CD4-positive, alpha-beta T cell treated with Interferon gamma for 1 hour (primary cell): ENCODE measurements at places on chromosomes 12 and 14.

- no peak for DNase-seq
These were observed 50.9 kb downstream of the CLIP1 start for GRCh38 chr12:122371475-122372045.

DNA sequence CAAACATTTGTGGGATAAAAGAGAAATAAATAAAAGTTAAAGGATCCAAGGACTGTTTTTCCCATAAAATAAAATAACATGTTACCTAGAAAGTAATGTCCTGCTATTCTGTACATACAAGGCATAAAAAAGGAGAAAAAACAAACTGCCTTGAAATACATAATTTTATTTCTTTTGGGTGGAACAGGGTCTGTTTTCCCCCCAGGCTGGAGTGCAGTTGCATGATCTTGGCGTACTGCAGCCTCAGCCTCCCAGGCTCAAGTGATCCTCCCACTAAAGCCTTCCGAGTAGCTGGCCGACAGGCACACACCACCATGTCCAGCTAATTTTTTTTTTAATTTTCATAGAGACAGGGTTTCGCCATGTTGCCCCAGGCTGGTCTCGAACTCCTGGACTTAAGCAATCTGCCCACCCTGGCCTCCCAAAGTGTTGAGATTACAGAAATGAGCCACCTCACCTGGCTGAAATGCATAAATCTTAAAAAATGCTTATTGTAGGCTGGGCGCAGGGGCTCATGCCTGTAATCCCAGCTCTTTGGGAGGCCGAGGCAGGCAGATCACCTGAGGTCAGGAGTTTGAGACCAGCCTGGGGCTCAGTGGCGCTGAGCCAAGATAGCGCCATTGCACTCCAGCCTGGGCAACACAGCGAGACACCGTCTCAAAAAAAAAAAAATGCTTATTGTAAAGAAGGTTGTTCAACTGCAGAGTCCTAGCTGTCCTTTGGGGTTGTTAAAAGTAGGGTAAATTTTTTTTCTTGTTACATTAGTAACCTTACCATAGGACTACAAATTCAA, 4.1 kb upstream of the TUBA1C start:
- DNase-seq, result no peak

- DNase-seq, result no peak
These were observed 220.1 kb downstream of the GALC start for GRCh38 chr14:87772854-87773253.

GRCh38 chr14:63573581-63573980, 30.4 kb upstream of the PPP2R5E start:
- DNase-seq, result no peak

DNA sequence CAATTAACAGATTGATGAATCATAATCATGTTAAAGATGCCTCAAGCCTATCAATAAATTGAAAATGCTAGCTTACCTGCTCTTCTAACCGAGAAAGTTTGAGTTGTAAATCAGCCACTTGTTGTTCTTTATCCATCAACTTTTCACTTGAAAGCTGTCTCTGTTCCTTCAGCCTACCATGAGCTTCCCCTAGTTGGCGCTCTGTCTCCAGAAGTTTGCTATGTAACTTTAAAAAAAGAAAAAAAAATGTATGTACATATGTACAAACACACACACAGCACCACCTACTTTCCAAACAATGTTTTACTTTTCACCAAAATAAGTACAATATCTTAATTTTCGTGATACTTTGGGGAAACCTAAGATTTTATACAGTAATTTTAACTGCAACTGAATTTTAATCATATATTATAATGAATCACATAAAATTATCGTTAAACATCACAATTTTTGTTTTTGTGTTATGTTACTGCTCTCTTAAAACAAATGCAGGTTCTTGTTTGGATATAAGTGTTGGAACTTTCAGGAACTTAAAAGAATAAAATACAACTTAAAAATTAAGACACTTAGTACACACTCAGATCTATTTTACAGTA, 101.2 kb downstream of the EEA1 start:
- peak; percentile 5 for DNase-seq

GRCh38 chr12:34363050-34363673, 340.9 kb downstream of the ALG10 start:
- no peak for DNase-seq

DNA sequence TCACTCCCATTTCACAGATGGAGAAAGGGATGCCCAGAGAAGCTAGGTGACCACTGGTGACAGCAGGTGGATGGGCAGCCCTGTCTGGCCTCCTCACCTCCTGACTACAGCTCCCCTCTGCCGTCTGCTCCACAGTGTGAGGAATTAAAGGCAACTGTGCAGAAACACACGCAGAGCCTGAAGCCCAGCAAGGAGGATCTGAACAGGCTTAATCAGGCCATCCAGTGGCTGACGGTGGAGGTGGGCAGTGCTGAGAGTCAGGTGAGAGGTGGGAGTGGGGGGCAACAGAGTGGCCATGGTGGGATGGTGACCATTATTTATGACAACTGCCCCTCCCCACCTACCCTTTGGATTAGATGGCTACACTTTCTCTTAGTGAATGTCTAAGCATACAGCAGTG, 1.2 kb downstream of the KRT86 start:
- no peak for DNase-seq

GRCh38 chr12:94149781-94150239, 1.4 kb downstream of the PLXNC1 start:
- DNase-seq, result no peak

DNA sequence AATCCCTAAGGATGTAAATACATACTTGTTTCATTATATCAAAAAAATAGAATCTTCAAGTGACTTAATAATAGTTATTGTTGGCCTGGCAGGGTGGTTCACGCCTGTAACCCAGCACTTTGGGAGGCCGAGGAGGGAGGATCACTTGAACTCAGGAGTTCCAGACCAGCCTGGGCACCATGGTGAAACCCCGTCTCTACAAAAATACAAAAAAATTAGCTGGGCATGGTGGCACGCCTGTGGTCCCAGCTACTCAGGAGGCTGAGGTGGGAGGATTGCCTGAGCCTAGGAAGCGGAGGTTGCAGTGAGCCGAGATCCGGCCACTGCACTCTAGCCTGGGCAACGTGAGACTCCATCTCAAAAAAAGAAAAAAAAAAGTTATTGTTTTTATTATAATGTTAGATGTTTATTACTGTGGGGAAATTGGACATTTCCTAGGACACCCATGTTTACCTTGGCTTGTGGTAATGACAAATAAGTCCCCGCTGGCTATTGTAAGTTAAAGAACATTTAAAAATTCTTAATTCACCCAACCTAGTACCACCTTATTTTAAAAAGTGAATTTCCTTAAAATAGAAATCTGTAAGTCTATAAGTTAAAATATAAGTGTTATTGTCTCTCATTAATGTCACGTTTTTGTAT, 1.8 kb downstream of the USP15 start:
- no peak for DNase-seq

GRCh38 chr12:101493556-101493955, 18.4 kb downstream of the SPIC start:
- no peak for DNase-seq

GRCh38 chr12:34289431-34290380, 267.4 kb downstream of the ALG10 start:
- DNase-seq, result no peak

DNA sequence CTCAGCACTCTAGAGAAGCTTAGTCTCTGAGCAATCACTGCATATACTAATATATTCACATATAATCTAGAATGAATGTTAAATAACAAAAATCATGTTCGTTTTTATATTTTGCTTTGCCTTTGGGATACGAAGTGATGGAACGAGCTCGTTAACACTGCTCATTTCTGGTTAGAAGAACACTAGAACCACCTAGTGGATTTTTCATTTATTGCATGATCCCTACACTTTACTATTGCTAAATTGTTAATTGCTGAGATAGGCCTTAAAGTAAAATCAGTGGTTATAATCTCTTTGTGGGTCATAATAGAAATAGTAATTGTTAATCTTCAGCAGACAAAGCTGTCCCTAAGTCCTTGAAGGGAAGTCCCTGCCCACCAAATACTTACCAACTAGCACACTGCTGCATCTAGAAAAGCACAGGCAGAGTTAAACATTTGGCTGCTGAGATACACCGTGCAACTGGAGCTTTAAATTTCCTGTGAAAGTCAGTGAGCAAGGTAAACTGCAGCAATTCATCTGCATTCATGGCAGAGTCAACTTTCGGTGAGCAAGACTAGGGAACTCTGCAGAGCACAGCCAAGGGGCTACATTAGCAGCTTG, 353.7 kb downstream of the APAF1 start:
- no peak for DNase-seq

DNA sequence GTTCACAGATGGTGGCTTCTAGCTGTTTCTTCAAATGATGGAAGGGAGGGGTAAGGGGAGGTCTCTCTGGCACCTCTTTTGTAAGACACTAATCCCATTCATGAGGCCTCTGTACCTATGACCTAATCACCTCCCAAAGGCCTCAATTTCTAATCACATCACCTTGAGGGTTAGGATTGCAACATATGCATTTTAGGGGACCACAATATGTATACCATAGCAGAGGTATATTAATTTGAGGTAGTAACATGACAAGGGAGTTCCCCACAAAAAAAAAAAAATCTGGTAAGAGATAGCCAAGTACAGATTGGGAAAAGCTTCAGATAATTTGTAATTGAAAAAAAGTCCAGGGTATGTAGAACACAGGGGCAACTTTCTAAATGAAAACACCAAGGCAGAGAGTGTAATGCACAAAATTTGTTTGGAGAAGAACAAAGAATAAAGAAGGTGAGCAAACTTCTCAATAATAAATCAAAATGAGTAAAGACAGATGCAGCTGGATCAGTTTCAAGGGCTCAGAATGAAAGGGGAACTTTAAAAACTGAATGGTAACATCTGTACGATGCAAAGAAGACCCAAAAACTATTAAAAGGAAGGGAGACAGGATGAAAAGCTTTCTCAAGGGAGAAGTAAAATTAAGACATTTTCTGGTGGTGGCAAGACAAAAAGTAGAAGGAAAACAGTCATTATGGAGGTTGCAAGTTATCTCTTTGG, 125.5 kb upstream of the DCN start:
- no peak for DNase-seq

DNA sequence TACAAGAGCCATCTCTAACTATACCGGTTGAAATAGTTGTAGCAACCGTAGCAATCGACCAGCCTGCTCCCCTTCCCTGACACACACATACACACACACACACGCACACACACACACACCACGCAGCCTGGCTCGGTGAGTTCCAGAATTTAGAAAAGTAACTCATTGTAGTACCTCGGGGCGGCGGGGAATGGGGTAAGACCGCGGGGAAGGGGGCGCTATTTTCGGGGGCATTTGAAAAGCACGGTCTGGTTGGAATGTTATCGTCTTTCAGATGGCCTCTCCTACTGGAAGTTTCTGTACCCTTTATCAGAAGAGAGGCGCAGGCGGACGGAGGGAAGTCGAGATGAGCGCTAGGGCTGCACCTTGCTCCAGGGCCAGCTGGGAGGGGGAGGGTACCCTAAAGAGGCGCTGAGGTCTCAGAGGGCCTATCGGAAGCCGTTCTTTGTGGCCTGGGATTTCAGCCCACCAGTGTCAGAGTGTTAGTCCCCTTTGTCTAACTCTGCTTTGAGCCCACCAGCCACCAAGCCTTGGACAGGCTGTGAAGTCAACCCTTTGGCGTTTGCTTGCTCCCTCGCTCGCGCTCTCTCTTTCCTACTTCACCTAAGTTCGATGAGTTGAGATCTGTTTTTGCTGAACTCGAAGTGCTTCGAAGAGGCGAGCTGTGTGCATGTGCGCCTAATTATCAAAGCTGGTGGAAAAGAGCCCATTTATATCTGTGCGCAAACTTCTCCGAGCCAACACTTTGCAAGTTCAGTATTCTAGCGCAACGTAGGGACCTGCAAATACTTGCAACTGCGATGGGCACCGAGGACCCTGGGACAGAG, 837 bp downstream of the COL2A1 start:
- DNase-seq, result no peak

- DNase-seq, result no peak
These were observed 48.3 kb upstream of the BCL2L14 start for GRCh38 chr12:12022306-12022936.

DNA sequence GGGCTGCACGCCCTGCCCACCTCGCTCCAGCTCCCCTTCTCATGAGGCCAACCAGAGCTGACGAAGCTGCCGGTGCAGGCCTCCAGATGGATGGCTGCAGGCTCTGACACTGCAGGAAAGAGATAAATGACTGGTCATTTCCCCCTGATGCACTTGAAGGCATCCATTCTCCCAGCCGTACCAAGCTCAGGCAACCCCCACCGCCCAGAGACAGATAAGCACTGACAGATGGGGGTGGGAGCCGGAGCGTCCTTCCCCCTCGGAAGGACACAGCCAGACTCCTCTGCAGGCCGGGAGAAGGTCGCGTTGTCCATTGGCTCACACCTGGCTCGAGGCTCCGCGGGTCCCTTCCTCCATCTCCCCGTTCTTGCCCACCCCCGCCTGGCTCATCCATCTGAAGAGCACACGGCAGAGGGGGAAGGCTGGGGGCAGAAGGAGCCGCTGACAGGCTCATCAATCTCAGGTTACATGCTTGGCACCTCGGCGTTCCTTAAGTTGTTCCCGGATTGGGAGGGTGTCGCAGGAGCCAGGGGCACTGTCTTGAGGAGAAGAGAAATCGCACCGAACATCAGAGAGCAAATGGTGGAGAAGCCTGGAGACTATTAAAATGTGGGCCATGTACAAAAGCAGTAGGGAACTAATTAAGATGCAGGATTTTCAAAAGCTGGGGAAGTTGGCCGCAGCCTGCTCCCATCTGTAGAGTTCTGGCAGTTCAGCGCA, 151.6 kb downstream of the DPF3 start:
- no peak for DNase-seq

GRCh38 chr14:102568115-102568614, 24.3 kb upstream of the RCOR1 start:
- DNase-seq, result peak; percentile 39

DNA sequence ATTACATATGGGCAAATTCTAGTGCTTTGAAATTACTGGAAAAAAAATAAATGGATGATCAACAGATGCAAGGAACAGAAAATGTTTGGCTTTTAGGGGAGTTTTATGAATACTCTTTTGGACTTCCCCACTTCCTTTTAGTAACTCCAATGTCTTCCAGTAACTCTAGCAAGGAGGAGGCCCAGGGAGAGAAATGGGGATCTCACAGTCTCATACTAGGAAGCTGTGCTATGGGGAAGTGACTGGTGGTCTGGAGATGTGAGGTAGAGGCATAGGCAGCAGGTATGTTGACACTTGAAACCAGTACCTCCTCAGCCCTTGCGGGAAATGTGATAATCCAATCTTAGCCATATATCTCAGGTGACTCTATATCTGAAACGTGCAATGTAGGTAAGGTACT, 68.1 kb downstream of the CRADD start:
- DNase-seq, result no peak

DNA sequence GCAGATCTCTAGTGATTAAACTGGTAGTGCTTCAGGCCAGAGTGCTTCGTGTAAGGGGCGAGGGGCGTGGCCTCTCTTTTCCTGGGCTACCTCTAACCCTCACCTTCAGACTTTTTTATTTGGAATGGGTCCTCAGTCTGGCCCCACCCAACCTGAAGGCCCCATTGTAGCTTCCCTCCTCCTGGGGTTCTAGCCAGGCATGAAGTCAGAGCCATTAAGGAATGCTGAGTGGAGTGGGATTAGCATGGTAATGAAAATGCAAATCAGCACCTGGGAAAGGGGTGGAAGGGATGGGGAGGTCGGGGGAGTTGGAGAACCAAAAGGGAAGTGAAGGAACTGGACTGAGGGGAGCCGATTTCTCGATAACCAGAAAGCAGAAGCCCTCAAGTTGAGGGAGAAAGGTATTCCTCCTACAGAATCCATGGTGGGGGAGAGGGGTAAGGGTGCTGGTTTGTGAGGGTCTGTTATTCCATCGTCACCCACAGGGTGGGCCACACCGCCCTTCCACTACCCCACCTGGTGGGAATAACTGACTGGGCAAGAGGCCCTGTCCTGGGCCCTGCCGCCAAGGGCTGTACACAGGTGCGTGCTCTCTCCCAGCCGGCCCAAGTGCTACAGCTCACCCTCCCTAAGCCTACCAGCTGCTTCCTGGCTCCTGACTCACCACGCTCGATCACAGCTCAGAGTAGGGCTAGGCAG, 14.1 kb downstream of the ZFHX2 start:
- no peak for DNase-seq
